ENCODE measurements at places on chromosomes 7 and 10.

- no peak for DNase-seq
These were observed 152.7 kb downstream of the MAD1L1 start for GRCh38 chr7:2080060-2080387.

DNA sequence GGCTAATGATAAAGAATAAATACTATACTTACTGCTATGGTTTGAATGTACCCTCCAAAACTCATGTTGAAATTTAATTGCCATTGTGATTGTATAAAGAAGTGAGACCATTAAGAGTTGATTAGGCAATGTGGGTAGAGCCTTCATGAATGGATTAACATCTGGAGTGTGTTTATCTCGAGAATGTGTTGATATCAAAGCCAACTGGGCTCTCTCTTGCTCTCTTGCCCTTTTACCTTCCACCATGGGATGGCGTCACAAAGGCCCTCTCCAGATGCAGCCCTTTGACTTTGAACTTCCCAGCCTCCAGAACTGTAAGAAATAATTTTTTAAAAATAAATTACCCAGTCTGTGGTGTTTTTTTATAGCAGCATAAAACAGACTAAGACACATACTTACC, 50.1 kb upstream of the GHITM start:
- DNase-seq: no peak

GRCh38 chr7:145030754-145031153, 194.9 kb upstream of the TPK1 start:
- DNase-seq: no peak

GRCh38 chr10:17910125-17910789, 41.5 kb upstream of the SLC39A12 start:
- DNase-seq: no peak

DNA sequence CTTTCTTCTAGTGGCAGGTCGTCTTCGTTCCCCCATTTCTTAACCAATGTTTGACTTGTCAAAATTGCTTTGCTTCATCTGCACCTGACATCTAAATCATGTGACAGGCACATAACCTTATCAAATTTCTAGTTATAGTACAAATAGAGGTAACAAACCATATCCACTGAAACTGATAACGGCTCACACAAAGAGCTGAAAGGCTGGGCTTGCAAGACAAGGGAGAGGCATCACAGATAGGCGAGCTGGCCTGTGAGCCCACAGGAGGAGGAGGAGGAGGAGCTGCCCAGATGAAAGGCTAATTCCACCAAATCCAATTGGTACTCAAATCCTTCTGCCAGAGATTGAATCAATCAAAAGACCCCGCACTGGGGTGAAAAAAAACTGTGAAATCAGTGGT, 80.2 kb upstream of the NEBL start:
- no peak for DNase-seq

- no peak for DNase-seq
These were observed 8.9 kb downstream of the EEPD1 start for GRCh38 chr7:36161996-36162395.

DNA sequence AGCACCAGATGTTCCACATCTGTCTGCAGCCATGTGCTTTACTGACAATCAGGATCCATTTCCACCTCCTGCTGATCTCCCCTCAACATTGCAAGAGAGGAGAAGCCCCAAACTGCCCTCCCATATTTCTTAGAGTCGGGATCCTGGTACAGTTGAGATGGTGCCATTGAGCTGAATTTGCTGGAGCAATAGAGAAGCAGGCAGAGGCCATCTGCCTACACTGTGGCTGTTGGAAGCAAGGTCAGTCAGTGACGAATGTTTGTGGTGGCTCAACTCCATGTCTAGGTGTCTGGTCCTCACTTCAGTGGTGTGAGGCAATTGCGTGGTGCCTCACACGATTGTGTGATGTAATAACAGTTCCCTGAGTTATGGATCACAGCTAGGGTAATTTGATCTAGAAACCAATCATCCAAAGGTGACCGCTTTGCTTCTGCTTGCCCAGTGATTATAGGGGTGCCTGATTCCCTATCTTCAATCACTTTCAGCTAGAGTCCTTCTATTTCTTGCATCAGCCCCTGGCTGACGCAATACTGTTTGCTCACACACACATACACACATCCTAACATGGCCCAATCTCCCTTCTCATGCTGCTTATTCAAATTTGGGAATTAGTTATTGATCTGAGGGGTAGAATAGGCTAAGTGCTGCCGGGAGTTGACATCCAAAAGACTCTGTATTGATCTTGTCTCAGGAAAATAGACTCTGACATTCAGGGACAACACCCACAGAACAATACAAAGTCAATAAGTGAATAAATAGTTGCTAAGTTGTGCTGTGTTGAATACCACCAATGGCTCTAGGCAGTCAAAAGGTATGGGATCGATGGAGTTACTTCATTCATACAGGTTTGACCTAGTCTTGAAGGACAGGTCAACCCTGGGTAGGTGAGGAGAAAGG, 46.1 kb upstream of the SLC35B4 start:
- no peak for DNase-seq

DNA sequence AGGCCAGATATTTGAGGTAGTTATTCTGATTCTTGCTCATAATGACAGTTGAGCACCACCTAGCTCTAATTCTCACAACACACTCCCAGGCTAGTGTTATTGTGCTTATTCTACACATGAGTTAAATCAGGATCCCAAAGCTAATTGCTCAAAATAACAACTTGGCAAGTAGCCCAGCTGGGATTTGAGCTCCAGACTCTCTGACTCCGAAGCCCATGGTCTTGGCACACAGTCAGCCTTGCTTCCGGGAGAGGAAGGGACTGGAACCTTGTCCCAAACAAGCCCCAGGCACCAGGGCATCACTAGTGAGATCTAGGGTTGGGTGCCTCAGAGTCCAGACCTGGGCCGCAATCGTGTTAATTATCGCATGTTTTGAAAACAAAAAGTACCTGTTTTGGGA, 101.4 kb downstream of the GPAM start:
- DNase-seq: no peak

DNA sequence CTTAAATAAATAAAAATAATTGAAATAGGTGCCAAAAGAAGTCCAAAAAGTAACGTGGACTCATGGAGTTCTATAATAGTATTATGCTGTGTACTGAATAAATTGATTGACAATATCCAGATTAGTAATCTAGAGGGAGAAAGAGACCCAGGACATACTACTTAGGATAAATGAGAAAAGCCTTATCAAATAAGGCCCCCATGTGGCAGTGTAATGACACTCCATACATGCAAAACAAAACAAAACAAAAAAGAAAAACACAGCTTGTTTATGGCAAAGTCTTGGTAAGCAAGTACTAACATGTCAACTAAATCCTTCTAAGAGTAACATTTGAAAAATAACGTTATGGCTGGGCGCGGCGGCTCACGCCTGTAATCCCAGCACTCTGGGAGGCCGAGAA, 3.6 kb upstream of the RUNDC3B start:
- no peak for DNase-seq

DNA sequence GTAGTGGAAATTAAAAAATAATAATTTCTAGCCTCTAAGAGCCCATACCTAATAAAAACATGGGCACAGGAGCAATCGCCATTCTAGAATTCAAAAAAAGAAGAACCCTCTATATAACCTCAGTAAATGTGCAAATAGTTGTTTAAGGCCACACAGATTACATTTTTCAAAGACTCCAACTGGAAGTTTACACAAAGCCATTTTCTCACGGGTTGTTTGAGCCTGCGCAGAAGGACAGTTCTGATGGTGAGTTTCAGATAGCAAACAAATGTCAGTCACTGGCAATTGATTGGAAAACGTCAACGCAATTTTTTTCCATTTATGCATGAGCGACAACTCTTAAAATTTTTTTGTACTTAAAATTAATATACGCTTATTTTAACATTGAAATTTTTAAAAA, 23.0 kb upstream of the ELMO1 start:
- no peak for DNase-seq

- DNase-seq: no peak
These were observed 6.3 kb upstream of the HGF start for GRCh38 chr7:81776161-81776560.

- DNase-seq: no peak
These were observed 108.7 kb downstream of the TYW1 start for GRCh38 chr7:67105377-67105776.

- no peak for DNase-seq
These were observed 33.9 kb downstream of the DRGX start for GRCh38 chr10:49361735-49362568.

GRCh38 chr10:122640921-122641320, 58.7 kb downstream of the C10orf120 start:
- no peak for DNase-seq

- DNase-seq: no peak
These were observed 60.5 kb downstream of the SEMA3C start for GRCh38 chr7:80858141-80858903.

DNA sequence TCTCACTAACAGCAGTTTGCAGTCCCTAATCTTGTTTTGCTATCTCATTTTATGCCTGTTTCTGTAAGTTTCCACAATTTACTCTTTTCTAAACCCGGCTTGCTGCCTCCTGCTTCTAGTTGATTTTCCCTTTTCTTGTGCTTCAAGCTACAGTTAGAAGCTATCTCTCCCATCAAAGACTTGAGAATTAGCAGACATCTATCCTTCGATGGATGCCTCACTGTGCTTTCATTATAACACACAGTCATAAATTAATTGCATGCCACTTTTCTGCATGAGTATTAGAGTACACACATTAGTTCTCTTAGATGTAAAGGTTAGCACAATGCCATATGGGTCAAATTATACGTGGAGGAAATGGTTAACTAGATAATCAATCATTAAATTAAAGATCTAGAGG, 48.7 kb downstream of the SEMA3A start:
- DNase-seq: no peak
